ENCODE measurements at places on chromosomes 5 and 9. TPM values are rescaled to one million over a fixed set of nuclear protein-coding genes. Genes with fewer than 3 reads are reported as not detected.

DNA sequence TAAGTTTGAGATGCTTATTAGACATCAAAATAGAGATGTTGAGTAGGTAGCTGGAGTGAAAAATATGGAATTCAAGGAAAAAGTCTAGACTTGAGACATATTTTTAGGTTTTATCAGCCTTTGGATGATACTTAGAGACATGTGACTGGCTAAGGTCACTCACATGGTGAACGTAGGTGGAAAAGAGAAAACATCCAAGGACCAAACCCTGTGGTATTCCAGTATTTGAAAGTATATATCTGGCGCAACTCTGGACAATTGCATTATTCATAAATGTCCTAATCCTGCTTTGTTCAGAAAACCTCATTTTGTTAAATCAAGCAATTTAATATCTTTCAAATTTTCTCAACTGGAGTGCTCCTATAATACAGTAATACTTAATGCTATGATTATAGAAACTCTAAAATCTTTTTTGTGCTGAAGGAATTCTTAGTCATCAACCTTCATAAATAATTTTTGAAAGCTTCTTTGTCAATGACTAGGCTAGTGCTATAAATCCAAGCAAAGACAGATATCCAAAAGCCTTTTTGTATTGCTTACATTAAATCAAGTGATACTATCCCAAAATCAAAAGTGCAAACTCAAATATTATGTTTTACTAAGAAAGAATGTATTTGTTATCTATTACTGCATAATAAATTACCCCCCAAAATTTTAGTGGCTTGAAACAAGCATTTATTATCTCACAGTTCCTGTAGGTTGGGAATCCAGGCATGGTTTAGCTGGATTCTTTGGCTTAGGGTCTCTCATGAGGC, 452.0 kb downstream of the ENC1 start:
- no peaks in the 10 kb centered on the region for H3K36me3 ChIP-seq
- H3K27ac ChIP-seq, result no peak overlapping the region
- H3K4me3 ChIP-seq, result no peak overlapping the region
- no peak for DNase-seq
- peaks cover 13% of the 10 kb centered on the region for H3K27me3 ChIP-seq

DNA sequence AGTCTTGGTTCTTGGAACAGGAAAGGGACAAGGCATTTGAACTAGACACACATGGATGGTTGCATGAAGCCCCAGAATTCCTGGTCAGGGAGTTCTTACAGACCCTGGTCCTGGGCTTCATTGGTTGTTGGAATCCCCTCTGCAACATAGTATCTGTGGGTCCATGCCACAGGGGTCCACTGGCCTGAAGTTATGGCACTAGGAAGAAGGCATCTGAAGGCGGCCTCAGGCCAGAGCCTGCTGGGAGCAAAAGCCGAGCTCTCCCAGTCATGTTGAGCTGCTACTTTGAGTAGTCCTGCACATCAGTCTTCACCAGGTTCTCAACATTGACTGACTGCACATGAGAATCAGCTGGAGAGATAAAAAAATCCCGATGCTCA, 71.1 kb upstream of the PITX1 start:
- no peak overlapping the region for H3K4me3 ChIP-seq
- H3K27ac ChIP-seq, result no peak overlapping the region
- no peak for DNase-seq
- no peaks in the 10 kb centered on the region for H3K4me1 ChIP-seq
- no peaks in the 10 kb centered on the region for H3K27me3 ChIP-seq

DNA sequence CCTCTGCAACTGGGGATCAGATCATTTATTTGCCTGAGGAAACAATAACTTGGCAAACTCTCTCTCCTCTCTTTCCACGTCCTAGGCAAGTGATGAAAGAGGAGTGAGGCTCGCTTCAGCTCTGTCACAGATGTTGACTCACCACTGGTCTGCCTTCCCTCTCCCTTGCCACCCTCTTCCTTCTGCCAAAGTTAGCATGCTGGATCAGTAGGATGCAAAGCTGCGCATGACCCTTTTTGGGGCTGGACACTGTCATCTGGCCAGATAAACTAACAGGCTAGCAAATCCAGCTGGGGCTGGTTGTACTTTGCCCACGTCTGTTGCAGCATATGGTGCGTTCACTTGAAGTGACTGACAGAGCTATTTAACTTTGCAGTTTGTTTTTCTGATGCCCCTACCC, 36.2 kb upstream of the SMARCA2 start:
- H3K4me1 ChIP-seq, result no peaks in the 10 kb centered on the region
- DNase-seq, result no peak
- H3K4me3 ChIP-seq, result no peak overlapping the region
- H3K27me3 ChIP-seq, result no peaks in the 10 kb centered on the region

DNA sequence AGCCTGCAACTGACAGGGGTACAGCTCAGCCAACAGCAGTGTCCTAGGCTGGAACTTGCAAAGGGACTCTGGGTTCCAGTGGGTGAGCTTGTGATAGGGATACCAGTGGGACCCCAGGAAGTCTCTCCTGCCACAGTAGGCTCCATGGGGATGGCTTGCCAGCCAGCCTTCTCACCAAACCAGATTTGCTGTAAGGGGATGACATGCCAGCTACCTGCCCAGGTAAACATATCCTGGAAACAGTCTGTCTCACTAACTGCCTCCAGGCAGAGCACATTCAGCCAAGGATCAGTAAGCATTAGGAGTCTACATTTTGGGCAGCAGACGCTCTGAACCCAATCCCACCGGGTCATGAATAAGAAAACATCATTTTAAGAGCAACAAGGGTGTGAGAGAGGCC, 49.9 kb downstream of the SIL1 start:
- DNase-seq, result no peak
- peaks cover 12% of the 10 kb centered on the region for H3K36me3 ChIP-seq
- no peak overlapping the region for H3K27ac ChIP-seq
- no peak overlapping the region for H3K4me3 ChIP-seq
- H3K4me1 ChIP-seq, result peaks cover 33% of the 10 kb centered on the region

- peaks cover 1% of the 10 kb centered on the region for H3K27me3 ChIP-seq
- peaks cover 2% of the 10 kb centered on the region for H3K36me3 ChIP-seq
- H3K4me1 ChIP-seq, result peaks cover 2% of the 10 kb centered on the region
- H3K4me3 ChIP-seq, result no peak overlapping the region
- DNase-seq, result no peak
Observed at GRCh38 chr9:137411260-137411644, 11.7 kb downstream of the EXD3 start.

DNA sequence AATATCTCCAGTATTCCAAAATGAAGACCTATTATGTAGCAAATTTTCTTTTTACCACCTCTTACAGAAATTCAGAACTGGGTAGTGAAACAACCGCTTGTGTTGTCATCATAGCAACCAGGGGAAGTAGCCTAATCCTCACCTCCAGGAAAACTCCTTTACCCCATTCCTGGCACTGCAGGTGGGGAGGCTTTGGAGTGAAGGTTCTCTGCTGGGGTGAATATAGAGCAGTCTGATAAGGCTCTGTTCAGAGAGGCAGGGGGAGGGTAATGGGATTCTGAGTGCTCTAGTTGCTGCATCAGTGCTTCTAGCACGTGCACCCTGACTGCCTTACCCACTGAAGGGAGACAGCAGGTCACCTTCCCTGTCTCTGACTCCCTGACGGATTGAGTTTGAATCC, 116.2 kb downstream of the MAN2A1 start:
- H3K36me3 ChIP-seq, result peaks cover 49% of the 10 kb centered on the region
- no peak for DNase-seq
- peaks cover 5% of the 10 kb centered on the region for H3K4me1 ChIP-seq
- no peak overlapping the region for H3K27ac ChIP-seq
- no peaks in the 10 kb centered on the region for H3K27me3 ChIP-seq

COL23A1 gene
- 0.21 TPM for total RNA-seq

GABRA1 gene
- not detected for total RNA-seq

CTXN3 gene
- total RNA-seq, result not detected
